ENCODE measurements at places on chromosomes 2 and 18.

DNA sequence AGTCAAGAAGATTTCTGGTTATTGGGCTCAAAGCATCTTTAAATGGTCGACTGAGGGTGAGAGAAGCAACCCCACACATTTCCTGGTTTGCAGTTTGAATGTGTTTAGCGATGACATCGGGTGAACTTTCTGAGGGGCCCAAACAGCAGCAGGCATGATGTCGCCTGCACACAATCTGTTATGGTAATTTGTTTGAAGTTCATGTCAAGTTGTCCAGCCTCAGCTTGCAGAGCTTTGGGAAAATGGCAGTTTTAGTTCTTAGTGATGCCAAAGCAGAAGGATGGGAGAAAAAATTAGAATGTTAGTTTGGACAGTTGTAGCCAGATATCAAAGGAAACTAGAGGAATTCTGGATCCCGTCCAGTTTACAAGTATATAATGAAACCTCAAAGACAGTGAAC is 284.6 kb downstream of the MBD5 start:
- no peak for DNase-seq

DNA sequence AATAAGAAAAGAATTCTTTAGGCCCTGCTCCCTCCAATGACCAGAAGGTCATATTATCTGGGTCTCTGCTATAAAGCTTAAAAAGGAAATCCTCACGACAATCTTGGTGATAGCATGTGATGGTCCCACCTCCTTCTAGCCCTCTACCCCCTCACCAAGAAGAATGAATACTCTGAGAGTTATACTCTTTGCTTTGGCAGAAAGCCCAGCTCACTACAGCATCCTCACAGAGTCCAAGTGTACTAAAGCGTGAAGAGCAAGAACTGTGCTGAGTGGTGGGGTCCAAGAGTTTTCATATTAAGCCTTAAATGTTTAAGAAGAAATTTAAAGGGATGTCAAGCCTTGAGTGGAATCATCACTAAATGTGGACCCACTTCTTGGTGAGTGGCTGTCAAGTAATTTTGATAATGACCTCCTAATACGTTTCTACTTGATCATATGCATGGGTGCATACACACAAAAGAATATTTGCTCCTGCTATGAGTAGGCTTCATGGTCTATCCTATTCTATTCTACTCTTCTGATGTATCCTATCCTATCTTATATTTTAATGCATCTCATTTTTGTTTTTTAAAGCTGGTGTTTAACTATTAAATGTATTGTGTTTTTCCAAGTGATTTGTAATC is 16.5 kb upstream of the SERPINB7 start:
- no peak for DNase-seq

DNA sequence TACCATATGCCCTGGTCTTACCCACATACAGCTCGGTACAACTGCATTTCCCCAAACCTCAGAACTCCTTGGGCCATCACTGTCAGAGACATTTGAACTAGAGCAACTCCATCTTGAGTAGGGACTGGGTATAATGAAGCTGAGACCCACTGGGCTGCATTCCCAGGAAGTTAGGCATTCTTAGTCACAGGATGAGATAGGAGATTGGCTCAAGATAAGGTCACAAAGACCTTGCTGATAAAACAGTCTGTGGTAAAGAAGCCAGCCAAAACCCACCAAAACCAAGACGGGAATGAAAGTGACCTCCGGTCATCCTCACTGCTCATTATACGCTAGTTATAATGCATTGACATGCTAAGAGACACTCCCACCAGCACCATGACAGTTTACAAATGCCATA is 131.3 kb downstream of the PIK3C3 start:
- no peak for DNase-seq

DNA sequence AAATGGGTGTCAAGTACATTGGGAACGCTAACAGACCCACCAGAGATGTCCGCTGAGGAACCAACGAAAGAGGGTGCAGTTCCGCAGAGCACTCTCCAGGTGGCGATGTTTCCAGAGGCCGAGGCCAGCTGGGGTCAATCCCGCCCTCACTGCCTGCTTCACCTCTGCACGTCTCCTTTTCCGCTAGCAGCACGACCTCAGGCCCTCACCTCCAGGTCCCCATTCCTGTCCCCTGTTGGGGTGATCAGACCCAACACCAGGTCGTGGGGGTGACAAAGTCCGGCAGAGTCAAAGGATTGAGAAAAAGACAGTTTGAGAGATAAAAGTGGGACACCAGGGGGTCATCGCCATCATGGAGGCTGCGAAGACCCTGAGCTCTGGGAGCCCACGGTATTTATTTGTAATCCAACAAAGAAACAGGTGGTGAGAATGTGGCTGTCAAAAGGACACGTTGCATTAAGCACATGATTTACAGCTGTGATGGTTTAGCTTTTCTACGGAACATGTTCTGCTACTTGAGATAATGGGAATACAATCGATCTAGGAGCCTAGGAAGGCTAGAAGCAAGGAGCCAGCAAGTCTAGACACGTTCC is 27.3 kb downstream of the ZAP70 start:
- DNase-seq: peak; percentile 54

DNA sequence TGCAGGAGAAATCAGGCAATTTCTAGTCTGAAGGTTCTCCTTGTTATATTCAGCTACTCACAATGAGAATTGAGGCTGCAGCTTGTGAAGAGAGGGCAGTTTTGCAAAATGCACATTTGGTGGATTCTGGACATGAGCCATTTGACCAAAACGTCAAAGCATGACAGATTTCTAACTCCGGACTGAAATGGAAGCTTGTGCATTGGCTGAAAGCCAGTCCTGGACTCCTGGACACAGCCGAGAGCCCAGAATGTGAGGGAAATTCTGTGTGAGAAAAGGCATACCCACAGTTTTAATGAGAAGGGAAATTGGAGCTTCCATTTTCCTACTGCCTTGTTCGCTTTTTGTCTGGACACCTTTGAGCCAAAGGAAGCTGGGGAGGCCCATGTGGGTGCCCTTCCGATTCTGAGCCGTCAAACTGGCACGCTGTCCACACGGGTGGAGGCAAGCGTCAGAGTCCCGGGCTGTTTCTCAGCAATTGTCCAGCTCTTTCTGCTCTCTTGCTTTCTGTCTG is 23.7 kb upstream of the ROCK2 start:
- no peak for DNase-seq

DNA sequence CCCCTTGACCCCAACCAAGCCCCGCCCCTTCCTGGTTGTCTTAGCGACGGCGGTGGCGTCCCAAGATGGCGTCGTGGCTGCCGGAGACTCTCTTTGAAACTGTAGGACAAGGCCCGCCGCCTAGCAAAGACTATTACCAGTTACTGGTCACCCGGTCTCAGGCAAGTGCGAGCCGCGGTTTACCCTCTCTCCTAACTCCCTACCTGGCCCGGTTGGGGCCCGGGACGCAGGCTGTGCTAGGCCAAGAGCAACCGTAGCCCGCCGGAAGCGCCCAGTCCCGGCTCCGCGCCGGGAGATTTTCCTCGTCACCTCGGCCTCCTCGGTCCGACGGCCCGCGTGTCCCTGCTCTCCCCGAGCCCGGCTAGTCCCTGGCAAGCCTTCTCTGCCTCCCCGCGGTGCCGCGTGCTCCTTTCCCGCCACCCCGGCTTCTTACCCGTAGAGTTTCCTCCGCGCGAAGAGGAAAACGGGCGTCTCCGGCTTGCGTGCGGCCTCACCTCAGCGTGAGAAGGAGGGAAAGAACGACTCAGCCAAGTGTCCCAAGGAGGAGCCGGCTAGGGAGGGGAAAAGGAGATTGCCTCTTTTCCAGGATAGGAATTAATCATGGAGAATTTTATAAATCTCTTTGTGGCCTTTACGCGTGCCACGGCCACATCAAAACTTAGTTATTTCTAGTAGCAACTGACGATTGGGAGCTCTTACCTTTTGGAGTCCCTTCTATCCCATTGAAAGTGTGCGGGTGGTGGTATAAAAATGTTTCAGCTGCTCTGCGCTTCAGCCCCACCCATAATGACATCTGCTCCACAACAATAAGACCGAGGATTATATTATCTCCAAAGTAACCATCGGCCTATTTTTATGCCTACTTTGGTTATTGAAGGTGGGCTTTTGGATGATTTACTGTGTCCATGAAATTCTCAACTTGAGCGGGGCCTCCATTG is at the start of gene FBXO36:
TSS of gene FBXO36 (plus strand) at position 55 of the 938 bp plus-strand sequence. CDS start at position 66, 11 bp downstream.
- DNase-seq: peak; percentile 60

DNA sequence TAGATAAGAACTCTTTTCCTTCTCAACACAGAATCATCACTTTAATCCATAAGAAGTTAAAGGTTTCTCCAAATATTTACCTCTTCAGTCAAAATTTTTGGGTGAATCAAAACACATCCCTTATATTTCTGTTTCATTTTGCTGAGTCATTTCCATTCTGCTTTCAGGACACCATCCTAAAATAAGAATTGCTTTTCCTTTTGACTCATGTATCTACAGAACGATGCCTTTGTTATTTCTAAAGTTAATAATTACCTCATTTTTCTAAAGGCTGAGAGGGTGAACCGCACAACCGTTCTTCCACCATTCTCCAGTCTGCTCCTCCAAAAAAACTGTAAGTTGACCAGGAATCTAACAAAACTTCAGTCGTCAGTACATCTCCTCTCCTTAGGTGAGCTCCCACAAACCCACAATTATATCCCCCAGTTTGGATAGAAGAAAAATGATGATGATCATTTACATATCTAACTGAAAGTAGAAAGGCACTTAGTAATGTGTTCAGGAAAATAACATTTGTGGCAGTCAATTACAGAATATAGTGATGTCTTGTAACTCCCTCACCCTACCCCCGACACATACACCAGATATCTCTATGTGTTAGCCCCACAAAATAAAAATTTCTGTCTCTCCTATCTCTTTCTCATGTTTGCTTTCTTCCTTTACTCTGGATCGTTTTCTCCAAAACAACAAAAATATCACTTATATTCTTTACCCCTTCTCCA is 162.5 kb downstream of the RAD51AP2 start:
- no peak for DNase-seq

DNA sequence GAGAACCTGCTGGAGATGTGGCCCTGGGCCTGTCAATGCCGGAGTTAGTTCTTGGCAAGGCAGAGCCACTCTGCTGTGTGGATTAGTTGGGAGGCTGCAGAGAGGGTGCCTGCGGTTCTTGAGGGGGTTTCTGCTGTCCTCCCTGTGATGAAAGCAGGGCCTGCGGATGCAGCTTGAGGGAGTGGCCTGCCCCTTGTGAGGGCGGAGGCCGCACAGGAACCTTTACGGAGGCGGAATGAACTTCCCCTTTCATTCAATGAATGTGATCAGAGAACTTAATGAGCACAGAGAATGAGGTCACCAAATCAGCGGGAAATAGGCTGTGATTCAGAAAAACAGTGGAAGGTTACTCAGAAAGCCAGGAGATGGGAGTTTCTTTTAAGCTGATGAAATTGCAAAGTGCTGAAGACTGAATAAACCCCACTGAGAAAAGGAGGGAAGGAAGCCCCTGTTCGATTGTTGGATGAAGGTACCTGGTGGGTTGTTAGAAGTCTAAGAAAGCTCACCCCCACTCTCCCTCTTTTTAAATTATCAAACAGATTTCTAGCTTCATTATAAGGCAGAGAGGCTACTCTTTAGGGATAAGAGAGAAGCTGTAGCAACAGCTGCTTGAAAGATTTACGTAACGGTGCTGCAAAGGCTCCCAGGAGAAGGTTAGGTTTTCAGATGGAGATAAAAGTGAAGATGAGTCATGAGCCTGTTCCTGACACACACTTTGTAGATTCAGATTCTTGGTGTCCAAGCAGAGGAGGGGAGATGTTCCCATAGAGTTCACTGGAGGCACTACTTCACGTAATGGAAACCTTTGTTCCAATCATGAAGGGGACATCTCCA is 47.4 kb downstream of the VWA3B start:
- no peak for DNase-seq

DNA sequence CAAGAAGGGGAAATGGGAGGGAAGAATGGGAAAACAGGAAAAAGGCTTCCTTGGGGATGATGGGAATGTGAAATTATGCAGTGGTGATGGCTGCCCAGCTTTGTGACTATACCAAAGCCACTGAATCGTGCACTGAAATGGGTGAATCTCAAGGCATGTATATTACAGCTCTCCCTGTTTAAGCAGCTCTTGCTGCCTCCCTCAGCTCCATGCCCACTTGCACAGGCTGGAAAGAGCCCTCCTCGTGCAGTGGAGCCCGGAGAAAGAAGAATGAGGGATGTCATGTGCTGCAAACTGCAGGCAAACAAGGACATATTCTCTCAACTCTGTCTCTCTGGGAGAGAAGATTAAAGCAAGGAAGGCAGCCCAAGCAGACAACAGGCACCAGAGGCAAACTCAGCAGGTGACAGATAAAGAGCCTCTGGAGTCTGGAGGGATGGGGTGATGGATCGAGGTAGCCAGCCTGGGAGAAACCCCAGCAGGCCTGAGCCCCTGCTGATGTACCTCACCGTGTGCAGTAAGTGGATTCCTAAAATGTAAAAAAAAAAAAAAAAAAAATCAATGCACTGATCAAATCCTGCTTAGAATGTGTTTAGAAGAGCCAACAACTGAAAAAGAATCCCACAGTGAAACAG is 62.4 kb upstream of the SLC66A3 start:
- no peak for DNase-seq

GRCh38 chr18:3230401-3231334 is 10.9 kb upstream of the MYOM1 start:
- DNase-seq: no peak

GRCh38 chr18:39796393-39796792 is 2158.6 kb upstream of the PIK3C3 start:
- no peak for DNase-seq

DNA sequence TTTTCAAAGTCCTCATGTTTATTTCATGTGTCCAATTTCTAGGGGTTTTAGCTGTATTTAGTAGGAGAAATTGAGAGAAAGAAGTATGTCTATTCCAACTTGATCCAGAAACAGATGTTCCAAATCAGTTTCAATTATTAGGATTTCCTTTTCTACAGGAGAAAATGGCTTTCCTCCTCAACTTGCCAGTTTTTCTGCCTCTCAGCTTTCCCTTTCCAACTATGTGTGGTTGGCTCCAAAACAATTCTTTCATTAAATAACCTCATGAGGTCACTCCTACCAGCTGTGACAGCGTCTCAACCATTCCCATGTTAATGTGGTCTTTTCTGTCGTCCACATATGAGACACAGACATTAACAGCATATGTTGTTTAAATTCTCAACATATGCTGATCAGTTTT is 13.1 kb downstream of the XIRP2 start:
- DNase-seq: no peak

GRCh38 chr2:151325581-151326095 is 31.8 kb upstream of the TNFAIP6 start:
- no peak for DNase-seq

DNA sequence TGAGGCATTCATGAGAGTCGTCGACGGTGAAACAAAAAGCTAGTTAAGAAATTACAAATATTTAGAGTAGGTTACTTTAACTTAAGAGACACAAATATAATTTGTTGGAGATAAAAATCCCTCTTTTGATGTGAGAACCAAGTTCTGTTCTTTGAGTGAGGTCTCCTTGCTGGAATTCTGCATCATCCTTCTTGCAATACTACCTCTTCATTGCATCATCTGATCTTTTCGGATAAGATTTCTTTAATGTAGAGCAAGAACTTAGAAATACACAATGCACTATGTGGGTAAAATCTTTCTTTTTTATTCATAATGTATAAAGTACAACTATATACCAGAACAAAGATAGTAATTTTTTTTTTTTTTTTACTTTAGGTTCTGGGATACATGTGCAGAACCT is 118.4 kb downstream of the ARL4C start:
- no peak for DNase-seq

- no peak for DNase-seq
Observed at GRCh38 chr2:154495455-154495868, 203.0 kb upstream of the KCNJ3 start.
